ENCODE measurements at places on chromosomes 11 and 22. TPM values are rescaled to one million over a fixed set of nuclear protein-coding genes. Genes with fewer than 3 reads are reported as not detected.

The ACTN3 gene
- not detected for total RNA-seq

The SLC35F2 gene
- 38.0 TPM for total RNA-seq

The KRTAP5-1 gene
- not detected for total RNA-seq

The FBXO7 gene
- total RNA-seq, result 97.8 TPM

The TSG101 gene
- 41.8 TPM for total RNA-seq

The MAML2 gene
- total RNA-seq, result 10.1 TPM

The MS4A15 gene
- not detected for total RNA-seq

The GPR83 gene
- 0.15 TPM for total RNA-seq
